HuH-7 (cell line): ENCODE measurements at places on chromosomes 11 and 22.

DNA sequence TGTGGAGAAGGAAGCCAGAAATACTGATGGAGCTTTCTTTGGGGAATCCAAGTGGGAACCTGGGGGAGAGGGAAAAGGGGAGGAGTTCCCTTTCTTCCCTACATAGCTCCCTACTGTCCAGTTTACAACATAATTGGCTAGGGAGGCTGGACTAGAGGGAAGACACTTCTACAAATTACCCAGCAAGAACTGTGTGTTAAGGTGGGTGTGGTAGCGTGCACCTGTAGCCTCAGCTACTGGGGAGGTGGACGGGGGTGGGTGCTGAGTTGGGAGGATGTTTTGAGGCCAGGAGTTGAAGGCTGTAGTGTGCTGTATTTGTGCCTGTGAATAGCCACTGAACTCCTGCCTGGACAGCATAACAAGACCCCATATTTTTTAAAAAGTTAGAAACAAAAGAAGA is 74.0 kb downstream of the NAV2 start:
- DNase-seq = no peak

DNA sequence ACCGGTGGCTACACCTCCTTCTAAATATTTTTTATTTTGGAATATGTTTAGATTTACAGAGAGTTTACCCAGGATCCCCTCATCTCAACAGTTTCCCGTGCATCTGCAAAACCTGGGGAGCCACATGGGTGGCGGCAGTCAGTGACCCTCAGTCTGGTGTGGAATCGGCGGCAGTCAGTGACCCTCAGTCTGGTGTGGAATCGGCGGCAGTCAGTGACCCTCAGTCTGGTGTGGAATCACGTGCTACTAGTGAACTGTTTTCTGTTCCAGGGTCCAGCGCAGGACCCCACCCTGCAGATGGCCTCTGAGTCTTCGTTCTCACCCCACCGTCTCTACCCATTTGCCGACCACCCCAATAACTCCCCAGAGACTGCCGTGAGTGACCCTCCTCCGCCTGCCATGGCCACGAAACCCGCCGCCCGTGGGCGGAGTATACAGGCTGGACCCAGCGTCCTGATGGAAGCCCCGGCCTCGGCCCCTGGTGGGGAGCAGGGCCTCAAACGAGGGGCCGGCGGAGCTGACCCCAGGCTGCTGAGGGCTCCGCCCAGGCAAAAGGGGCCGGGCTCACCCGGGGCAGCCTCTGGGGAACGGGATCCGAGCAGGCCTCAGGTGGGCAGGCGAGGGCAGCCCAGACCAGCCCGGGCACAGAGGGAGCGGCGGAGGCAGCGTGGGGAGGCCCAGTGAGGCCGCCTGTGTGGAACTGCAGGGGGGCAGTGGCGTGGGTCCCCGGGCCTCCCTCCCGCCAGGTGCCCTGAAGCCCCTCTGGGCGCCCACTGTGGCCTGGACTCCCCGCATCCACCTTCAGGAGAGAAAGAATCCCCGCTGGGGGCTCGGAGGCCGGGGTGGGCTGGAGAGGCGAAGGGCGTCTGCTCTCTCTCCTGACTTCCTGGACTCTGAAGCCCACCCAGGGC is 2.5 kb downstream of the IL17REL start:
- no peak for DNase-seq

- DNase-seq = no peak
Observed at GRCh38 chr11:131593301-131593700, 222.9 kb downstream of the NTM start.

- no peak for DNase-seq
Observed at GRCh38 chr11:108216988-108217387, 5.5 kb downstream of the NPAT start.

DNA sequence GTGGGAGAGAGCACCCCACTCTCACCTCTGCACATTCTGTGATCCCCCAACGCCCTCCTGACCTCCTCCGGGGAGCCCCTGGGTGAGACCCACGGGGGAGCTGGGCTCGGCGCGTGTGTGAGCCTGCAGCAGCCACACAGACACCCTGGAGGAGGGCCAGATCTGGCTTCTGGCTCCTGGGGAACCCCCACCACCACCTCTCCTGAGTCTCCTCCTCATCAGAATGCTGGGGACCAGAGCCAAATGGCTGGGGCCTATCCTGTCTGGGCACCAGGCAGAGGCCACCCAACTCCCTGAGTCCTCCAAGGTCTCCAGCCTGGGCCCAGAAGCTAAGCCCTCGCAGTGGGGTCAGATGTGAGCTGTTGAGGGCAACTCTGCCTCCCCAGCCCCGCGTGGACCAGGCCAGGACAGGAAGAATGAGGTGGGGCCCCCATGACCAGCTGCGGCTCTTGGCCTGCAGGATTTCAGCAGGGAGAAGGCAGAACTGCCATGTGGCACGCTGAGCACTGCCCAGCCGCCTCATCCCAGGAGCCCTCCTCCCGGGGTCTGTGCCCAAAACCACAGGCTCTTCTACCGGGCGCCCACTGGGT is 5.5 kb upstream of the PIM3 start:
- DNase-seq = no peak

DNA sequence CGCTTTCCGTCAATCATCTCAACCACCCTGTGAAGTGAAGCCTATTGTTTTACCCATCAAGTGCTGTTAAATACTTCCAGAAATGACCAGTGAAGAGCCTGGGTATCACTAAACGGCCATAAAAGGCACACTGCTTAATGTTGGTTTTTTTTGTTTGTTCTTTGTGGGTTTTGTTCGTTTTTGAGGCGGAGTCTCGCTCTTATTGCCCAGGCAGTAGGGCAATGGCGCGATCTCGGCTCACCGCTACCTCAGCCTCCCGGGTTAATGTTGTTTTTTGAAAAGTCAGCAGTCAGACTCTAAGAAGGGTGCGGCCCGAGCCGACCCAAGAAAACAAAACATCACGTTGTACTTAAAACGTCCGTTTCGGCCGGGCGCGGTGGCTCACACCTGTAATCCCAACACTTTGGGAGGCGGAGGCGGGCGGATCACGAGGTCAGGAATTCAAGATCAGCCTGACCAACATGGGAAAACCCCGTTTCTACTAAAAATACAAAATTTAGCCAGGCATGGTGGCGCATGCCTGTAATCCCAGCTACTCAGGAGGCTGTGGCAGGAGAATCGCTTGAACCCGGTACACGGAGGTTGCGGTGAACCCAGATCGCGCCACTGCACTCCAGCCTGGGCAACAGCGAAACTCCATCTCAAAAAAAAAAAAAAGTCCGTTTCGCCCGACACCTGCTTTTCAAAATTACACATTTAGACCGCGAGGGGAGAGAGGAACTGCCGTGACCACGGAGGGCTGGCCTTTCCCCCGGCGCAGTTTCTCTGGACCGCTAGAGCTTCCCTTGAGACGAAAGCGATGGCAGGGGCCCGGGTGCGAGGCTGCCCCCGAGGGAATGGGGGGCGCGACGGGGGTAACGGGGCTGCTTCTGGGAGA is 714 bp downstream of the CD59 start:
- peak; percentile 17 for DNase-seq

GRCh38 chr11:80009081-80009480 is 568.3 kb upstream of the TENM4 start:
- DNase-seq = no peak

GRCh38 chr11:2574043-2574552 is 125.7 kb downstream of the KCNQ1OT1 start:
- no peak for DNase-seq

DNA sequence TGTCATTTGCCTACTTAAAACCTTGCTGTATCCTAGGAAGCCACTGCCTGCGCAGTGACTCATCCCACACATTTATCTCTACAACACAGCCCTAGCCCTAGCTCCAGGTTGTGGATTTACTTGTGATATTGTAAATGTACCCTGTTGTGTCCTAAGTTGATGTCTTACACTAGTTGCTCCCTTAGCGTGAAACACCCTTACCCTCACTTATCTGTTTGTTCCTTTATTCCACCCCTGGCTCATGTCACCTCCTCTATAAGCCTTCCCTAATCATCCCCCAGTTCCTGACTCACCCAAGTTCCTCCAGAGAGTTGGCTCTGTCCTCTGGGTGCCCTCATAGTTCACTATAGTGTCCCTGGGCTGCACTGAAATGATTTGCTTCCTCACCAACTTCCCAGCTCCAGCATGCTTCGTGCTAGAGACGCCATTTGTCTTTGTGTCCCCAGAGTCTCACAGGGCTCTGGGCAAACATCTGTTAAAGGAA is 431.8 kb upstream of the FAT3 start:
- DNase-seq = no peak

DNA sequence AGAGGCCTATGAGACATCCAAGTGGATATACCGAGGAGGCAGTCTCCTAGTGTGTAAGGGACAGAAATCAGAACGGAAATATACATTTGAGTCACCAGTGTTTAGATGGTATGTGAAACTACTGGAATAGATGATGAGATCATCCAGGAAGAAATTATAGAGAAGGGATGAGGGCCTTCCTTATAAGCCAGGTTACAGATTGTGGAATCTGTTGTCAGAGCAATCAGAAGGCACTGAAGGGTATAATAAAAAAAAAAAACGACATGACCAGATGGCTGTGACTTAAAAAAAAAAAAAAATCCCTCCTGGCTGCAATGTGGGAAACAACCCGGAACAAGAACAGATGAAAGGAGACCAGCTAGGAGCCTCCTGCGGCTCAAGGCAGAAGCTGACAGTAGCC is 2.7 kb downstream of the MAJIN start:
- no peak for DNase-seq

DNA sequence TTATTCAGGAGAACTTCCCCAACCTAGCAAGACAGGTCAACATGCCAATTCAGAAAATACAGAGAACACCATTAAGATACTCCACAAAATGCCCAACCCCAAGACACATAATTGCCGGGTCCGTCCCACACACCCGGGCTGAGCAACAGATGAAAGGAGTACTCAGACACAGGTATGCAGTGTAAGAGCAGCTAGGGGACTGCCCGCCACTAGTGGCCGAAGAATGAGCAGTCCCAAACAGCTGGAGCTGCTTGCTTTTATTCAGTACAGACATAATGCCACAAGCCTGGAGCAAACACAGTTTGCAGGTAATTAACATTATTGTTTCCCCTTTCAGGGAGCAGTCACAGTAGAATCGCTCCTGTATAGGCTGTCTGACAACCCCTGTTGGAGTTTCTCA is 364.6 kb downstream of the LUZP2 start:
- no peak for DNase-seq

- DNase-seq = no peak
Observed at GRCh38 chr22:26023104-26023775, 146.0 kb upstream of the SEZ6L start.

- no peak for DNase-seq
Observed at GRCh38 chr11:33689501-33689900, 11.1 kb downstream of the C11orf91 start.

GRCh38 chr11:19281041-19281440 is 40.3 kb upstream of the E2F8 start:
- DNase-seq = no peak

DNA sequence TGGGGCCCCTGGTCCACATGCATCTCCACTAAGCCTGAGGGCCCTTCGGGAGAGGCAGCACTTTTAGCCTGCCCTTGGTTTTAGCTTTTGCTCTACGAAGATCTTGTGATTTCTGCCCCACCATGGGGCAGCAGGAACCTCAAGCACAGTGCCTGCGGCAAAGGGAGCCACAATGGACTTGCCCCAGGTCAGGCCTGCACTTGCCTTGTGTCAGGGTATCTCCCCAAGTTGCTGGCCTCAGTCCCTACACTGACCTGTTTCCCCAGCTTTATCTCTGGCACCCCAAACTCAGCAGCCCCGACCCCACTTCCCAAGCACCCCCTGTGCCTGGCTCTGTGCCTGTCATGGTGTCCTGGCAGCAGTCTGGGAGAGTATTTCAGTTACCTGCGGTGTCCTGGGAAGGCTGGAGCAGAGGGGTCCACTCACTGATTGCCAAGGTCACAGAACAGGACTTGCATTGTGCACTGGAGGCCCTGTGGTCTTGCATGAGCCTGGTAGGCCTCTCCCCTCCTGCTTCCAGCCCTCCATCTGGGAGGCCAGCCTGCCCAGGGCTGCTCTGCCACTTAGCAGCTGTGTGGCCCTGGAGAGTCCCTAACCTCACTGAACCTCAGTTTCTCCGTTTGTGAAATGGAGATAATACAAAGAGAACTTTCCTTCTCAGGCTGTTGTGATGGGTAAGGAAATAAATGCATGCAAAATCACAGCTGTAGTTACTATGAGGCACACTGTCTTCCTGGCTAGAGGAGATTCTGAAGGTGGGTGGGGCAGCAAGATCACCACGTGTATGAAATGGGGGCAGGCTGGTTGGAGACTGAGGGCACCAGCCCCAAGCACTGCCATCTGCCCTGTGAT is 3.6 kb upstream of the AIFM3 start:
- no peak for DNase-seq

- peak; percentile 46 for DNase-seq
Observed at GRCh38 chr22:43481568-43482317, 69.9 kb downstream of the MPPED1 start.

- no peak for DNase-seq
Observed at GRCh38 chr22:47063606-47064005, 301.2 kb downstream of the TBC1D22A start.

DNA sequence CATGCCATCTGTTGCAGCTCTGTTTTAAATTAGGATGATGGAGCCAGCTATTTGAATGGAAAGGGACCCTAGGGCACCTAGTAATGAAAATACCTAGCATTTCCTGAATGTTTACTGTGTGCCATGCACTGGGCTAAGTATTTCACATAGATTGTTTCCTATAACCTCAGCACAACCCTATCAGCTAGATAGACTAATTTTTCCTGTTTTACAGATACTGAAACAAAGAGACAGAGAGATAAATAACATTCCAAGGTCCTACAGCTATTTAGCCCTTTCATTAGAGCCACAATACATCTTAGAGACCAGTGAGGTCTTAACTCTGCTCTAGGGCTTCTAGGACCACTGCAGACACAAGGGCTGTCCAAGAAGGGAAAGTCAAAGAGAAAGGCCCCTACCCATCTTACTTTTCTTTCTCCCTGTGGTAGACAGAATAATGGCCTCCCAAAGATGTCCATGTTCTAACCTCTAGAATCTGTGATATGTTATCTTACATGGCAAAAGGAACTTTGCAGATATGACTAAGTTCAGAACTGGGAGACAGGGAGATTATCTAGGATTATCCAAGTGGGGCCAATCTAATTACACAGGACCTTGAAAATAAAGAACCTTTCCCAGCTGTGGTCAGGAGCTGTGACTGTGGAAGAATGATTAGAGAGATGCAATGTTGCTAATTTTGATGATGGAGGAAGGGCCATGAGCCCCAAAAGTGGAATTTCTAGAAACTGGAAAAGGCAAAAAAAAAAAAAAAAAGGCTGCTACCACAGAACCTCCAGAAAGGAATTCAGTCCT is 157.0 kb downstream of the CCDC34 start:
- no peak for DNase-seq

- DNase-seq = no peak
Observed at GRCh38 chr11:65300621-65301275, 13.9 kb upstream of the CDC42EP2 start.
